NCI-H146 (cell line): ENCODE measurements at places on chromosomes 4 and X.

DNA sequence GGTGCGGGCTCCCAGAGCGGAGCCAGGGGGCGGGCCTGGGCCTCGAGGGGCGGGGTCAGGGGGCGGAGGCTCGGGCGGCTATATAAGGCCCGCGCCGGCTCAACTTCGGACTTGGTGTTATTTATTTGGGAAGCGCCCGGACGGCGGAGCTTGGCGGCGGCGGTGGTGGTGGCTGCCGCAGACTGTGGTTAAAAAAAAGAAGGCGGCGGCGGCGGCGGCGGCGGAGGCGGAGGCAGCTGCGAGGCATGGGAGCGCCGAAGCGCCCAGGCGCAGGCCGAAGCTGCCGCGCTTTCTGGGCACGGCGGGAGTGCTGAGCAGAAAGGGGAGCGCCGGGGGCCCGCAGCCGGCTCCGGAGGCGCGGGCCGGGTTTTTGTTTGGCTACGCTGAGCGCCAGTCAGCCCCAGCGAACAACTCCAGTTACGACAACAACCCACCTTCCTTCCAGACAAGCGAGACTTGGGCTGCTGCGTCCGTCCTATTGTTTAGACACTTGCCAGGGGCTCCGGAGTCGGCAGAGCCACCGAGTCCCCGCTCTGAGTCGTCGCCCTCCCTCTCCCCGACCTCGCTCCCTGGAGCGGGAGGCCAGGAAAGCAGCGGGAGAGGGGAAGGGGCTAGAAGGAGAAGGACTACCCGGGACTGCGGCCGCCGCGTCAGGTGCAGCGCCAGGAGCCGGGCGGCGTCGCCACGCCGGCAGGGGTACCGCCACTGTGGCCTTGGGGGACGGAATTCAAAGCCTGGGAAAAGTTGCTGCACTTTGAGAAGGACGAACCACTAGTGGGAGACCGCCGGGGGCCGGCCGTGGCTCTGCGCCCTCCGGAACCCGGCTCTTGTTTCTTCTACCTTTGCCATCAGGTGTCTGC is at the start of gene SLIT2:
SLIT2 (plus strand) TSS at position 110 of the 860 bp plus-strand sequence. CDS start 1,911 bp downstream, outside the sequence.
- peak; percentile 67 for DNase-seq

DNA sequence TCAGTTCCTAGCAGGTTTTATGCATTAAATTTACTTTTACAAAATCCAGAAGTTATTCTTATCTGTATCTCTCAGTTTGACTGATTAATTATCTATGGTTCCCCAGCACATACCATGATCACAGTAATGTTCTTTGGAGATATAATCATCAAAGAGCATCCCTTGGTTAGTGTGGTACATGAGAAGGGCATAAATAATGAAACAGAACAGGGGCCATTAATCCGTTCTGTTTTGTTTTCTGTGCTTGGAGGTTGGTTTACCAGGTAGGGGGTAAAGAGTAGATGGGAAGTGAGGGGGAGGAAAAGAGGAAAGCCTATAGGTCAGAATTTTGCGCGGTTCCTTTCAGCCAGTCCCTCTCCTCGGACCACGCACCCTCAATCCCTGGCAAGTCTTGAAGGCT is 718.7 kb upstream of the TENM3 start:
- peak; percentile 97 for DNase-seq

GRCh38 chr4:87058356-87059073 is 123.7 kb downstream of the AFF1 start:
- DNase-seq = no peak

- peak; percentile 97 for DNase-seq
Observed at GRCh38 chr4:61540944-61541343, 340.8 kb downstream of the ADGRL3 start.

DNA sequence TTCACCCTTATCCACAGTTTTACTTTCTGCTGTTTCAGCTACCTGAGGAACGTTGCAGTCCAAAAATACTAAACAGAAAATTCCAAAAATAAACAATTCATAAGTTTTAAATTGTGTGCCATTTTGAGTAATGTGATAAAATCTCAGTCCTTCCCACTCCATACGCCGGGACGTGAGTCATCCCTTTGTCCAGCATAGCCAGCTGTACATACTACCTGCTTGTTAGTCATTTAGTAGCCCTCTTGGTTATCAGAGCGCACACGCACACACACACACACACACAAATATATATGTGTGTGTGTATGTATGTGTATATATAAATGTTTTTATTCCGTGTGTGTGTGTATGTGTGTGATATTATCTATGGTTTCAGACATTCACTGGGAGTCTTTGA is 4.8 kb upstream of the CCSER1 start:
- DNase-seq = no peak

DNA sequence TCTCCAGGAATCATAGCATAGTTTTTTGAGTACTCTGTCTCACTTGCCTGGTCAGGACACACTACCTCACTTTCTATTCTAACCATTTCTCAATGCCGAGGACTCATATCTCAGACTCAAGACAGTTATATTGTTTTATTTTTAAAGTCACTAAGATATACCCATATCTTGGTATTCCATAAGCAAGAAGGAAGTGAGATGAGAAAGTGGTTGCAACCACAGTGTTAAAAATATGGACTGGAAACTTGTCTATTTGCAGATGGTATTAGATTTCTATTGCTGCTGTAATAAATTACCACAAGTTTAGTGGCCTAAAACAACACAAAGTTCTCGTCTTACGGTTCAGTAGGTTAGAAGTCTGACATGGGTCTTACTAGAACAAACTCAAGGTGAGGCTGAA is 344.8 kb upstream of the MAGEB2 start:
- DNase-seq = no peak
